ENCODE measurements at places on chromosomes 6 and 20.
A peak's percentile ranks its signal among the peaks of the same experiment; 100 is the strongest.

DNA sequence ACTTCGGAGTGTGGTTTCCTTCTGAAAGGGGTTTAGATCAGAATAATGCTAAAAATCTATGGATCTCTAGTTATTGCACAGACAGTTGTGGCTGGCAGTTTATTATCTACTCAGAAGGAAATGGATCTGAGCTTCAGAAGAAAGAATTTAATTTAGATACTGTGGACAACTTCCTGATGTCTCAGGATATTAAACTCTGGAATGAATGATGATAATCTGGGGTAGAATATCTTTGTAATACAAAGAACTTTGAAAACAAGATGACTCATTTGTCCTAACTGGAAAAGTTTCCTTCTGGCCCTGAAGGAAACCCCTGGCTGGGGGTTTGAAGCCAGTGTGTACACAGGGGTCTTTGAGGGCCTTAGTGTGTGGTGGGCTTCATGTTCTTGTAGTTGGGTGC lies 78.0 kb downstream of the EDN3 start:
- no peak for ATAC-seq

DNA sequence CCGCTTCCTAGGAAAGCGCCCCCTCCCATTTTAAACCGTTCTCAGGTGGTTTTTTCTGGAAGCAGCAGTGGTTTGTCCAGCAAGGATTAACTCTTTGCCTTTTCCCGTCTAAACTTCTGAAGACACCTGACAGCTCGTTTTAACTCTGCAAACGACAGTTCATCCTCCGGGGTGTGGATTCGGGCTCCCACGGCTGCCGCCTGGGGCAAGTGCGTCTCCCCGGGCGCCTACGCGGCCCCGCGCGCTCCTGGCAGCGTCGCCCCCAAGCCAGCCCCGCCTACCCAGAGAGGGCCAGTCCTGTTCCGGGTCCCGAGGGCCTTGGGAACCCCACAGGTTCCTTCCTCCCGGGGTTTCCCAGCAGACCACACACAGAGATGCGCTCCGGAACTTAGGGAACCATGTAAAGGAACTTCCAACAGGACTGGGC lies 54.4 kb downstream of the PRR18 start:
- peak; percentile 48 for ATAC-seq

- ATAC-seq = no peak
Observed at GRCh38 chr6:123632641-123633040, 4.1 kb downstream of the TRDN start.

GRCh38 chr6:150894935-150895552 lies 29.5 kb downstream of the MTHFD1L start:
- ATAC-seq = no peak

DNA sequence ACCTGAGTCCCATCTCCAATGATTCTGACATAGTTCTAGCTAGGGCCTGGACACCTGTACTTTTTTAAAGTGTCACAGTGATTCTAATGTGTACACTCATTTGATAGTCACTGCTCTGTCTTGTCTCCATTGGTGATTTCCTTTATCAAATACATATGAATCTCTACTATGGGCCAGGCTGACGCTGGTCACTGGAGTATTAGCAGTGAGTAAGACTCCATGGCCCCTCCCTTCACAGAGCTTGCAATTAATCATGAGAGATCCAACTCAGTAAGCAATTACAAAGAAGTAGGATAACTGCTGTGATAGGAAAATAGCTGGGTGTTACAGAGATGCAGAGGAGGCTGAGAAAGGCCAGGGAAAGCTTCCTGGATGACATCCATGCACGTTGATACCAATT lies 19.3 kb upstream of the SASH1 start:
- peak; percentile 88 for ATAC-seq

DNA sequence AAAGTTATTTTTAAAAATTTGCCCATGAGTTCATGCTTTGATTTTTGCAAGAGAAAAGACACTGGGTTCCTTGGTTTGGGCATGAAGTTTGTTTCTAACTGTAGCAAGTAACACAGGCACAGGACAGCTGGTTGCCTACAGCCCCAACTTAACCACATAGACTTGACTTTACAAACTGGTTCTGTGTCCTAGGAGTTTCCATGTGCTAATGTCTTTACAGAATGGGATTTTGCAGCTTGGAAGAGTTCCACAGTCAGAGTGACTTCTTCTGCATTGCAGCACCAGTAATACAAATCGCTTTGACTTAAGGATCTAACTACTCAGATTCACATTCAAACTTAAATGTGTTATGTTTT lies 44.3 kb downstream of the OR2B2 start:
- no peak for ATAC-seq

GRCh38 chr6:24744911-24745310 lies 26.0 kb upstream of the C6orf62 start:
- no peak for ATAC-seq

DNA sequence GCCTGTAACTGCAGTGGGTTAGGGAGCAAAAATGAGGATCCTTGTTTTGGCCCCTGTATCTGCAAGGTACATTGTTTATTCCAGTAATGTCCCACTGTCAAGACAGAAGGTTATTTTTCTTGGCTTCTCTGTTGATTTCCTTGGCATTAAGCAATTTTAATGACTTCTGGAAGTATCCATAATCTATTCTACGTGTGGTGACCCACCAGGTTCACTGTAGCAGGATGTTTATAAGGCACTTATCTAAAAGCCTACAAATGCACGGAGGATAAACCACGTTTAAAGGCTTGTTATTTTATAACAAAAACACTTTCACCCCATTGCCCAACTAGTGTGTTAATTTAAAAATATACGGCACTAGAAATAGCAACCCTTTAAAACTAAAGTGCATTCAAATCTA lies 294.9 kb downstream of the LAMA2 start:
- no peak for ATAC-seq

DNA sequence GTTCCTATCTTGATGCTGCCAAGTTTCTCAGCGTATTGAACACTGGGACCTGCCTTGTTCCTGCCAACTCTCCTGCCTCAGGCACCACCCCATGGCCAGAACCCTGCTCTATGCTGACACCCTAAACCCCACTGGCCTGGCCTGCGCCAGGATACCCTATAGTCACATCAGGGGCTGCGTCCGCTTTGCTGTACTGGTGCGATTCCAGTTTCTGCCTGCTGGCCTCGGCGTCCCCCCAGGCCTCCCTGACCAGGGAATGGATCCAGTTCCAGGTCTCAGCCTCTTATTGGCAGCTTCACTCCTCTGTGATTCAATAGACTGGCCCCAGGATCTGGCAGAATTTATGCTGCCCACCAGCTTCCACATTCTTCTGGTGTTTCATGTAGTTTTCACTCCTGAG lies 55.0 kb downstream of the GPR6 start:
- no peak for ATAC-seq

DNA sequence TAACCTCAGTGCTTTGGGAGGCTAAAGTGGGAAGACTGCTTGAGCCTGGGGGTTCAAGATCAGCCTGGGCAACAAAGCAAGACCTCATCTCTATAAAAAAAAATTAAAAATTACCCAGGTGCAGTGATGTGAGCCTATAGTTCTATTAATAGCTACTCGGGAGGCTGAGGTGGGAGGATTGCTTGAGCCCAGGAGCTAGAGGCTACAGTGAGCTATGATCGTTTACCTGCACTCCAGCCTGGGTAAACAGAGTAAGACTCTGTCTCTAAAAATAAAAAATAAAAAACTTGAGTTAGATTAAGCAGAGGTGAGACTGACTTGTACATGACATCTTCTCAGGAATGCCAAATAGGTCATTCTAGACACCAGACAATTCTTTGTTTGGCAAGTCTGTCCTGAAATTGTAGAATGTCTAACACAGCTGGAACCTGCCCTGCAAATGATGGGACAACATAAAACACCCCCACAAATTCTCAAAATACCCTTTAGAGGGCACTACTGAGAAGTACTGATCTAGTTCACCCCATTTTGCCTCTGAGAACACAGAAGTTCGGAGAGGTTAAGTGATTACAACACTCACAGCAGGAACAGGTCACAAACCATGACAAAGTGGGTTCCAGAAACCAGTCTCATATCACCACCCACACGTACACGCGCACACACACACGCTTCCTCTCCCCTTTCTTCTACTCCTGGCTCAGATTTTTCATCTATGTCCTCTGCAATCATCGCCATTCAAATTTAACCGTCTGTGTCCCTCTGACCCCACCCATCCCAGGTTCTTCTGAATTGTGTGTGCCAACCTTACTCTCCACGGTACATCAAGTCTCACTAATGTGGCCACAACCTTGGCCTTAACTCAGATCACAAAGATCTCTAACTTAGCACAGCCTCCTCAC lies 38.3 kb downstream of the ARHGAP18 start:
- ATAC-seq = no peak

GRCh38 chr6:23659125-23659524 lies 466.9 kb upstream of the NRSN1 start:
- no peak for ATAC-seq

GRCh38 chr6:150579611-150580010 lies 20.1 kb upstream of the PLEKHG1 start:
- ATAC-seq = no peak

GRCh38 chr6:305371-306206 lies 13.3 kb downstream of the DUSP22 start:
- no peak for ATAC-seq

DNA sequence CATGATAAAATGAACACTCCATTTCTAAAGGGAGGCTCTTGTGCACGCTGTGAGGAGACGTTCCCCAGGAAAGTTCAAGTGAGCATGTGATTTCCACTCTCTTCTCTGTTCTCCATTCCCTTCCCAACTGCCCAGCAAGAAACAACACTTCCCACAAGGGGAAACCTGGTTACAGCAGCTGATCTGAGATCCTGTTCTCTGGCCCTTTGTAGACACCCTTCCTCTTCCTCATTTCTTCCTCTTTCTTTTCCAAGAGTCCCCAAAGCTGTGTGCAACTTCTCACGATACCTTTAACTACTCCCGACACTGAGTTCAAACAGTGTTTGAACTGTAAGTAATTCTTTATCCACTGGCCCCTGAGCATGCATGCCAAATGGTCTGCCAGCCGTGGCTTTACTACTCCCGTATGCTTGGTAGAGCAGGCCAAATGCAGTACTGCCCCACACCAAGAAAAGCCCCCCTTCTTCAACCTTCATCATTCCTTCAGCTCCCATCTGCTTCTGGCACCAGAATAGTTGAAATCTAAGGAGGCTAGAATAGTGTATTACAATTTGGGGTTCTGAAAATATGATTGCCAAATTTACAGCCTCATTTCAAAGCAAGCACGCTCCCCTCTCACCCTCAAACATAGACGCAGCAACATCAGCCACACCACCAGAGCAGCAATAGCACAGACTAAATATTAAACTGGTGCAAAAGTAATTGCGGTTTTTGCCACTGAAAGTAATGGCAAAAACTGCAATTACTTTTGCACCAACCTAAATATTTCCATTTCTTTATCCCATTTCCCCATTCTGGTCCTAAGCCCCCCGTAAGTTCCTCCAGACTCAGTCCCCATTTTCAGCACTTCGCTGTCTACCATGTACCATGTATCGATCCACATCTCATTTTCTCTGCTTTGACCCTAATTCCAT lies 4.3 kb downstream of the HLA-DMB start:
- ATAC-seq = no peak

DNA sequence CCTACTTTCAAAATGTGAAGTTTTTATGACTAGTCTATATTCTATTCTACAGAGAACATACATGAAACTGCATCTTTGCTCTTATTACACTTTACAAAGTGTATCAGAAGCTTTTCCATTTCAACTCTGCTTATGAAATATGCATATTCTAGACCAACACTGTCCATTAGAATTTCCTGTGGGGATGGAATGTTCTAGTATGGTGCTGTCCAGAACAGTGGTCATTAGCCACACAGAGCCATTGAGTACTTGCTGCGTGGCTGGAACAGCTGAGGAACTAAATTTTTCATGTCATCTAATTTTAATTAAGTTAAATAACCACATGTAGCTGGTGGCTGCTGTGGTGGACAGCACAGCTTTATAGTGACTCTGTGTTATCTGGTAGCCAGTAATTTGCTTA lies 105.9 kb upstream of the PDE10A start:
- ATAC-seq = no peak

GRCh38 chr6:132763269-132763668 lies 5.6 kb upstream of the VNN2 start:
- no peak for ATAC-seq

DNA sequence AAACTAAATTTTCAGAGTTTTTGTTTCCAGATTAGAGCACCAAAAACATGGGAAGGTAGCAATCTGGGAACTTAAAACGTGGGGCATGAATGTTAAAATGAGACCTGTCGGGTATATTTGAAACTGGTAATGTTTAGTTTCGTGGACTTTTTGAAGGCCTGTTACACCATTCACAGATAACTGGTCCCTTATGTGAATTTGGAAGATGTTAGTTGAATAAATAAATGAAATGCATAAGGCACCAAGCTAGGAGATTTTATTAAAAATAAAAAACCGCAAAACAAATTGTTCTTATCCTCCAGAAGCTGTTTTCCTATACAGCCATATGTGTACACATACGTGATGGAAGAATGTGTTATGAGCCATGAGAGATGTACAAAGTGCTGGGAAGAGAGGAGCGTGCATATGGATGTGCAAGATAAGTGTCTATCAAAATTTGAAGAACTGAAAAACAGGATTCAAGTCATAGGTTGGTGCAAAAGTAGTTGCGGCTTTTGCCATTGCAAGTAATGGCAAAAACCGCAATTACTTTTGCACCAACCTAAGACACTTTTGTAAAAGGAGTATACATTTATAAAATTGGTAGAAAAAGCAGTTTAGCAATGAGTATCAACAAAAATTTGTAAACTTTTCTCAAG lies 700 bp upstream of the MCUR1 start:
- ATAC-seq = no peak

- no peak for ATAC-seq
Observed at GRCh38 chr6:142871910-142872331, 73.1 kb downstream of the HIVEP2 start.

- no peak for ATAC-seq
Observed at GRCh38 chr20:59388402-59388801, 88.0 kb downstream of the EDN3 start.

- no peak for ATAC-seq
Observed at GRCh38 chr6:29751480-29751879, 28.2 kb downstream of the HLA-F start.

DNA sequence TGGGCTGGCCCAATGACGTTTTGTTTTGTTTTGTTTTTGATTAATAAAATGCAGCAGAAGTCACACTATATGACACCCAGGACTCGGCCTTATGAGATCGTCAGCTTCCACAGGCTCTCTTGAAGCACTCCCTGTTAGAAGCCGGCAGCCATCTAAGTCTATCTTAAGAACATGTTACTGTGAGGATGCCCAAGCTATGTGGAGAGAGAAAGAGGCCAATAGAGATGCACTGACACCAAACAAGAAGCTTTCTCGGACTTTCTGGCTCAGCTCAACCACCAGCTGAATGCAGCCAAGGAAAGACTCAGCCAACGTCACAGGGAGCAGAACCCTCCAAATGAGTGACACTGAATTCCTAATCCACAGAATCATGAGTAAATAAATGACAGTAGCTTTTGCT lies 14.0 kb downstream of the SGK1 start:
- no peak for ATAC-seq

GRCh38 chr6:157258878-157259277 lies 64.4 kb downstream of the TMEM242 start:
- ATAC-seq = no peak

DNA sequence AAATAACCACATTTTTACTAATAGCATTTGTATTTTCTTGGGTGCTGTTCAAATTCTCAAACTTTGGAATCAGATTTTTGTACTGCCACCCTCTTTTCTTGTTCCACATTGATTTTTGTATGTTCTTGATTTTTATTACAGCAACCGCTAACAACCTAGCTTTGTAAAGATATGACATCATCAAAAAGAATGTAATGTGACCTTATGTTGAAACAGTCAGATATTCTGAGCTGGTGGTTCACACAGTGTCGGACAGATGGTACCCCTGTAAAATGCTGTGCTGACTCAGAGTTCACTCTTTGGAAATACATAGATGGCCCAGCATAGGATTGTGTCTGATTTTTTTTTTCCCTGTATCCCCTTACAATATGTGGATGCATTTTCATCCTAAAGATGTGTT lies 118.9 kb downstream of the QKI start:
- peak; percentile 95 for ATAC-seq

All from motor neuron (in vitro differentiated cells).